ENCODE measurements at places on chromosomes 4 and X.

DNA sequence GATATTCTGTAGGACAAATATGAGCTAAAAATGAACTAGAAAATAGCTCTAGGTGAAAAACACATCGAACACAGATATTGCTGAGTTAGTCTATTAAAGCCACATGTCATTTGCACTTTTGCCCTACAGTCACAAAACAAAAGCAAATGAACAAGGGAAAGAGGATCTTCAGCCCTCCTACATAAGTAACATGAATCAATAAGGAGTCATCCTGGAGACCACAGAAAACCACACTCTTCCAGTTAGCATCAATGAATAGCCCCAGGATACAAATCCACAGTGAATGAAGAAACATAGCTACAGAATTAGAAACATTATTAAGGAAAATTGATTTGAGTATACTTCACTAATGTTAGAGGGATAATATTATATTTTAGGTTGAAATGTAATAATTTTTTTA lies 311.4 kb downstream of the MAPK10 start:
- DNase-seq, result no peak

- peak; percentile 72 for DNase-seq
Measured at GRCh38 chr4:80112236-80112635, 39.2 kb upstream of the ANTXR2 start.

DNA sequence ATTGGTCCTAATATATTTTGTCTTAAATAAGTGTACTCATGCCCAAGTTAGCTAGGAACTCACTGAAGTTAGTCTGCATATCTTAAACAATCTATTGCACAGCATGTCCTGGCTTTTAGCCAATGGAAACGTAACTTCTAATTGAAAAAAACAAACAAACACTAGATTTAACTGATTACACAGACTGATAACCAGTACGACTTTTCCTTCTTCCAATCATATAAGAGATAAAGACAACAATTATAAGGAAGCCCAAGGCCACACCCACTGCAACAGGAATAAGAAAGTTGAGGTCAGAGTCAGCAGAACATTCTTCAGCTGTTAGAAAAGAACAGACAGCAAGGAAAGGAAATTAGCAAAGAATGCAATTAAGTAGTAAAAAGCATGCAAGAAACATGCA lies 40.8 kb downstream of the LAMP2 start:
- DNase-seq, result no peak

DNA sequence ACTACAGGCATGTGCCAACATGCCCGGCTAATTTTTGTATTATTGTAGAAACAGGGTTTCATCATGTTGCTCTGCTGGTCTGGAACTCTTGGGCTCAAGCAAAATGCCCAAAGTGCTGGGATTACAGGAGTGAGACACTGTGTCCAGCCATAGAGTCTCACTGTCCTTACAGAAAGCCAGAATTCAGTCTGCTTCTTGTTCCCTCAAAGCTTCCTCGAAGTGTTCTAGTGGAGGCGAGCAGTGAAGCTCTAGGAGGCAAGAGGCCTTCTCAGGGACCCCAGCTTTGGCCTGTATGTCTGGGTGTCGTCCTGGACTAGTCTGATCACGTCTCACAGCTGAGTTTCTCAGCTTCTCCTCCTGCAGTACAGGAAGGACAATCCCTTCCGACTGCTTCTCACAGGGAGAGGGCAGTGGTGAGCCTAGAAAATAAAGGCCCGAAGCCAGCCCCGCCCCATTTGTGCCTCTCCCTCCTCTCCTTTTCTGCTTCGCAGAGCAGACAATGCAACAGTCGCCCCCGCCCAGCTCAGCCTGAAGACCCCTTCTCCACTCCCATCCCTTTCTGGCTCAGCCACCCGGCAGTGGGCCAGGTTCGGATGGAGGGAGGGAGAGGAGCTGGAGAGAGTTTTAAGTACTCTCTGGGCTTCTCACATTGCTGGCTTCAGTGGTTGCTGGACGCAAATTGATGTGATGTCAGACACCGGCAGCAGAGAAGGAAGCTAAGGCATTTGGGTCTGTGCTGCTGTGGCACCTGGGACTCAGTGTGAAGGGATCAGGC lies 11.1 kb upstream of the FAM3A start:
- no peak for DNase-seq

DNA sequence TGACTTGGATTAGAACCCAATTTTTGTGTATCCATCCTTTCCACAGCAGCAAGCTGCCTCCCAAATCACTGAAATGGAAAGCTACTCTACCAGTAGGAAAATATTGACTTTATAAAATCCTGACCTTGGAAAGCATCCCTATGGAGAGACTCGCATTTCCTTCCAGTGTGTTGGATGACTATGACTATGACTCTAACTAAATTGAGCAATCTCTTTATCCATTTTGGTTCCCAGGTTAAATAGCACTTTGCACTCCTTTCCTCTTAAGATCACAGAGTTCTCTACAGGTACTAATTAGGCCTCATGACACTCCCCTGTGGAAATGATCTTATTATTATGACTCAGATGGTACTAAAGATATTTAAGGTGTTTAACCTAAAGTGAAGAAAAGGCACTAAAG lies 431.8 kb downstream of the PPARGC1A start:
- no peak for DNase-seq

- no peak for DNase-seq
Measured at GRCh38 chrX:133549295-133549933, 134.1 kb upstream of the GPC4 start.

DNA sequence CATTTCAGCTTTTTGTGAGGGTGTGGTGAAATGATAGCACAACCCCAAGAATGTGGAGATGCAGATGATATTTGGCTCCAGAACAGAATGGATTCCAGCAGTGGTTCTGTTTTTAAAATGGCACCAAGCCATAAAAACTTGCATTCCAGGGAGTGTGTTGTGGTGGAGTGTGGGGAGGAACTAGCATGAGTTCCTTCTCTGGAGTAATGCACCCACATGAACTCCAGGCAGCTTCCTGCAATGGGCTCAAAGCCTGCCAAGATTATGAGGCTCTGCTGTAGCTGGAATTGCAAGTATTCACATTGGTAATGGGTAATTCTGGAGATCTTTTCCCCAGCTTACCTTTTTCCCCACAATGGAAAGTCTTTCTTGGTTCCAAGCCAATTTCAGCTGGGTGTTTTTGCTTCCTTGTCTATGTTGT lies 161.4 kb downstream of the RAB28 start:
- DNase-seq, result no peak

- no peak for DNase-seq
Measured at GRCh38 chrX:77076896-77077295, 370.3 kb upstream of the FGF16 start.

DNA sequence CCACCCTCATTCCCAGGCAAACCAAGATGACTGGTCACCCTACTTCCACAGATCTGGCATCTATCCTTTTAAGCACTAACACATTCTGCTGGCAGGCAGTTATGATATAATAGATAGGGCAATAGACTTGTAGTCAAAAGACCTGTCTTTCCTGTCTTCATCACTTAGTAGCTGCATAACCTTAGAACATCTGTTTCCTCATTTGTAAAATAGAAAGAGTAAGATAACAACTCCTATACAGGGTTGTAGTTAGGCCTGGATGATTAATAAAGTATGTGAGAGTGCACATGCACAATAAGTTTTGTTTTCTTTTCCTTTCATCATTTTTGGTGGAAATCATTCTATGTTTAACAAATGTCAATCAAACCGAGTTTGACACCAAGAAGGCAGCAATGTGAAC lies 72.1 kb downstream of the GPR82 start:
- DNase-seq, result no peak

DNA sequence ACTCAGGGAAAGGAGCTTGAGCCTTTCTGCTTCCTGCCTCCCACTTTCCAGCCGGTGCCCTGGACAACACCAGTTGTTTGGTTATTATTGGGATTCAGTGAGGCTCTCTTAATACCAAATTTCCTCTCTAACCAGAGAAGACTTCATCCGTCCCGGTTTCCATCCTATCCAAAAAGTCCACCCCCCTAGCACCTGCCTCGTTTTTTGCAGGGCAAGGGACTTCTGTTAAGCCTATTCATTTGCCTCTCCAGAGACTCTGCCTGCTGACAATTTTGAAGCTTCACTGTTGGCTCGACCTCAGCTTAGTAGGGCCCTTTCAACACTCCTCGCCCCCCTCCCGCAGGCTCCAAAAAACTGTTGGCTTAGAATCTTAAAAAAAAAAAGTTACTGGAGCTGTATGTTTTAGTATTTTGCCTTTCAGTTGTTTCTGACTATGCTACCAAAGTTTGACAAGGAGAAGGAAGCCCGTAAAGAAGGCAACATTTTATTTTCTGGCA lies 779 bp upstream of the PRSS12 start:
- no peak for DNase-seq

- DNase-seq, result no peak
Measured at GRCh38 chr4:76784237-76784636, 113.7 kb downstream of the SOWAHB start.

GRCh38 chr4:121273191-121273590 lies 107.6 kb downstream of the QRFPR start:
- no peak for DNase-seq

DNA sequence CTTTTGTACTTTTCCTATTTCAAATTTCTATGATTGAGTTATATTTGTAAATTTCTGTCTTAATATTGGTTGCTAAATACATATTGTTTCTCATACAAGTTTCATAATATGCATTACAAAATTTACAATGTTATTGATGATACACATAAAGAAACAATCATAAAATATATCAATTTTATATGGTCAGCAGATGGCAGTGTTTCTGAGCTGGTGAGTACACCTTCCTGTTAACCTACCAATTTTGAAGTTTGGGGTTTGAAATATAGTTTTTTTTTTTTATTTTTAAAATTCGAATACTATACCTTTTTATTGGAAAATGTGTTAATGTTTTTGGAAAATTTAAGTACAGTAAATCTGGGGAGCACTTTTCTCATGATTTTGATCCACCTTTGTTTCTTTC lies 1953.1 kb upstream of the ADGRL3 start:
- DNase-seq, result no peak

DNA sequence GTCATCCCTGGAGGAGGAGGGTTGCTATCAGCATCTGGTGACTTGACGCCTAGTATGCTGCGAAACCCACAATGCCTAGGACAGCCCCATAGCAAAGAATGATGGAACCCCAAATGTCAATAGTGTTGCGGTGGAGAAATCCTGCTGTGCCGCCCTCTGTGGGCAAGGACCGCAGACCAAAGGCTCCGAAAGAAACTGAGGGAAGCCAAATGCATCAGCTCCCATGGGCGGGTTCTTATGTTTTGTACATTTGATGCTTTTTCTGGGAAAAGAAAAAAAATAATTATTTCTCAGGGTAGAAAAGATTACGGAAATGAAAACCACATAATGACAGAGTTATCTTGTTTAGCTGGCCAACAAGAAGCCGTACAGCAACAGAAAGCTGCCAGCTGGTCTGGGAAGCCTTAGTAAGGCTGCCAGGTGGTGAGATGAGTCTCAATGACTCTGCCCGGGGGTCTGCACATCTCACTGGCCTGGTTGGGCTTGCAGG lies 95.0 kb upstream of the TBL1X start:
- no peak for DNase-seq

DNA sequence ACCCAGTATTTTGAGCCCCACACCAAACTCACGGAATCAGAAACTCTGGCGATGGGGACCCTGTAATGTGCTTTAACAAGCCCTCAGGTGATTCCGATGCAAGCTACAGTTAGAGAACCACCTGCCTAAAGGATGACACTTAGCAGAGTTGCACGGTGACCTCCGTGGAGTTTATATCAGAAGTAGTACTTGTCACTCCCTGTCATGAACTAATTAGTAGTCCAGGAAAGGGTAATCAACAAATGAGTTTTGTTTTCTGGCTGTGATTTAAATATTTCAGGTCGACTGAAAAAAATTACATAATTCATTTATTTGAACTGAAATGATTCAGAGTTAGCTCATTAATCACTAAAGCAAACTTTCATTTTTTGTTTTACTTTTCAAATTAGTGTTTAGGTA lies 56.4 kb downstream of the TMA16 start:
- DNase-seq, result no peak

DNA sequence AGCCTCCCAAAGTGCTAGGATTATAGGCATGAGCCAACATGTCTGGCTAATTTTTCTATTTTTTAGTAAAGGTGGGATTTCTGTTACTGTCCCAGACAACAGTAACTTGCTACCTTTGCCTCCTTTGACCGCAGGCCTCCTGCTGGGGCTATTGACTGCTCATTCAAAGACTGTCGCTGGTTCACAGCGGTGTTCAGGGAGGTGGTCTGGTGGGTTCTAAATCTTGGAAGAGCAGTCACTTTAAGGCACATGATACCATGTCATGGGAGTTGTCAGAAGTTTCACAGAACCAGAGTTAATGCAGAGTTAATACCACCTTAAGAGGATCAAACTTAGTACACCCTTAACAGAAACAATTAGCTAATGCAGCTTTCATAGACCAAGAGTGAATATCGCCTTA lies 3.8 kb downstream of the ASMT start:
- DNase-seq, result no peak

- DNase-seq, result no peak
Measured at GRCh38 chr4:156265407-156265806, 311.7 kb upstream of the CTSO start.

DNA sequence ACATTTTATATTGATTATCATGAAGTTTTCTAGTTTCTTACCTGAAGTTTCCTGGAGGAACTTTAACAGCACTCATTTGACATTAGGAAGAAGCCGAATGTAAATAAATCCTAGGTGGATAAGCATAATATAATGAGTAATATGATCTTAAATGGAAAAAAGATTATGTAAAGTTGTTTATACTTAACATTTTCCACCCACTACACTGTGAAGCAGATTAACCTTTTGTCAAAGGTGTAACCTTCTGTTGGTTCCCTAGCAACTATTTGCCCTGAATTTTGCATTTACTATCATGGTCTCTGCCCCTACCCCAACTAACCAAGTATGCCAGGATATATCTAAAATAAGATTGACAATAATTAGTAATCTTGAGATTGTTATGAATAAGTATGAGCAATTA lies at the start of gene UGT2A1:
TSS of gene UGT2A1 (minus strand) at position 101 of the 400 bp plus-strand sequence. CDS start 5,603 bp downstream, outside the sequence.
- no peak for DNase-seq

DNA sequence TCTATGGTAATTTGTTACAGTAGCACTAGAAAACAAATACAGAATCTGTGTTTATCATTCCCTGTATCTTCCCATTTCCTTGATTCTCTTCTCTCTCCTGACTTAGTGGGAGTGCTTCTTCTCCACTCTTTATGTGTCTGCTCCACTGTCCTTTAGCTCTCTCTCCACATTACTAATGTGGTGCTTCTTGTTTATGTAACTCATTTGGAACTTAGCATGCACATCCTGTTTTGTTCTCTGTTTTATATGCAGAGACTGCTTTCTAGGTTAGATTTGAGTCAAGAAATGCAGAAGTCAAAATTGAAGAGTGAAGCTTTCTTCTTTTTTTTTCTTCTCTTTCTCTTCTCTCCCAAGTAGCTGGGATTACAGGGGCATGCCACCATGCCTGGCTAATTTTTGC lies 25.9 kb downstream of the ADH1A start:
- DNase-seq, result no peak

GRCh38 chrX:119389871-119390501 lies 9.2 kb upstream of the SLC25A43 start:
- DNase-seq, result no peak

- no peak for DNase-seq
Measured at GRCh38 chrX:42398967-42399631, 378.9 kb downstream of the PPP1R2C start.

DNA sequence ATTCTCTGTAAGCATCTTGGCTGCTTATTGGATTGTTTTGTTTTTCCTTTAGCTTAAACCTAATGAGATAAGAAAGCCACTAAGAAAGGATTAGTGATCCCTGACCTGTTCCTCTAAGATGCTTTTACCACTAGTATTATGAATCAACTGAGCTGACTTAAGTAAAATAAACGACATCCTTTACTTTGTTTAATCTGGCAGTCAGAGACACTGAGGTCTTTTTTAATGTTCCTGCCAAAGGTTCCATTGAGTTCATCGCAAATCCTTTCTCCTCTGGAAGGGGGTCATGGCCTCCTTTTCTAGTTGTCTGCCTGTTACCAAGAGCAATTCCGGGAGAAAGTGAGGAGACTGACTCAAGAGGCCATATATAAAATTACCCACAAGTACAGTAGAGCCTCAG lies 1038.3 kb upstream of the SLIT2 start:
- DNase-seq, result no peak

Measured in forelimb muscle (tissue), 1 donor.